MCF 10A (cell line): ENCODE measurements at places on chromosomes 16 and 17.

DNA sequence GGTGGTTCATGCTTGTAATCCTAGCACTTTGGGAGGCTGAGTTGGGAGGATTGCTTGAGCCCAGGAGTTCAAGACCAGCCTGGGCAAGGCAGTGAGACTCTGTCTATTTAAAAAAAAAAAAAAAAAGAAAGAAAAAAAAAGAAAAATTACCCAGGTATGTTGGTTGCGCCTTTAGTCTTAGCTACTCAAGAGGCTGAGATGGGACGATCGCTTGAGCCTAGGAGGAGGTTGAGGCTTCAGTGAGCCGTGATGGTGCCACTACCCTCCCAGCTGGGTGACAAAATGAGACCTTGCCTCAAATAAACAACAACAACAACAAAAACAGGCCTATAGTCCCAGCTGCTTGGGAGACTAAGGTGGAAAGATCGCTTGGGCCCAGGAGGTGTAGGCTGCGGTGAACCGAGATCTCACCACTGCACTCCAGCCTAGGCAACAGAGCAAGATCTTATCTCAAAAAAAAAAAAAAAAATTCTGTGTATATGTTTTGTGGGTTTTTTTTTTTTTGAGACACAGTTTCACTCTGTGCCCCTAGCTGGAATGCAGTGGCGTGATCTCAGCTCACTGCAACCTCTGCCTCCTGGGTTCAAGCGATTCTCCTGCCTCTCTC, 12.5 kb upstream of the ANKRD40CL start:
- DNase-seq, result no peak

GRCh38 chr17:40314584-40314956, 5.6 kb downstream of the RARA start:
- DNase-seq, result peak; percentile 98

DNA sequence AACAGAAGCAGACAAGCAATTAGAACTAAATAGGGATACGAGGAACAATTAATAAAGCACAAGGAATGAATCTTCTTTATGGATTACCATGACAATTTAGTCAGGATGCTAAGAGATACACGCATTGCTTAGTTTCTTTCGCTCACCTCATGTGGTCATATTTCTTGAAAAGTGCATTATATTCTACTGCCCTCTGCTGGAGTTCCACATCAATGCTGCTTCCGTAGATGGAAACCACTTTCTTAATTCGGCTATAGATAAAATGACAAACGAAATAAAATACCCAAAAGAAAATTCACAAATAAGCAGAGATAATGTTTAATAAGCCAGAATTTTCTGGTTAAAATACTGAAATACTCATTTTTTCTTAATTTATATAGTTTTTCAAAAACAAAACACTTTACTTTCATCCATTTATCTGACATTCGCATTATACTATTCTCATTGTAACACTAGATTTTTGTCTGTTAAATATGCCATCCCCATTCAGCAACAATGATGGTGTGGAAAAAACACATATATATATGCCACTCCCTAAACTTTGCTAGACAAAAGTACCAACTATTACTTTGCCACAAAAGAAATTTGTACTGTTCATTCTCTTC, 22.0 kb upstream of the PHLPP2 start:
- peak; percentile 43 for DNase-seq

GRCh38 chr16:62970851-62971250, 934.6 kb upstream of the CDH8 start:
- DNase-seq, result no peak

GRCh38 chr17:58317421-58318064, 11.1 kb downstream of the TSPOAP1 start:
- DNase-seq, result peak; percentile 78

DNA sequence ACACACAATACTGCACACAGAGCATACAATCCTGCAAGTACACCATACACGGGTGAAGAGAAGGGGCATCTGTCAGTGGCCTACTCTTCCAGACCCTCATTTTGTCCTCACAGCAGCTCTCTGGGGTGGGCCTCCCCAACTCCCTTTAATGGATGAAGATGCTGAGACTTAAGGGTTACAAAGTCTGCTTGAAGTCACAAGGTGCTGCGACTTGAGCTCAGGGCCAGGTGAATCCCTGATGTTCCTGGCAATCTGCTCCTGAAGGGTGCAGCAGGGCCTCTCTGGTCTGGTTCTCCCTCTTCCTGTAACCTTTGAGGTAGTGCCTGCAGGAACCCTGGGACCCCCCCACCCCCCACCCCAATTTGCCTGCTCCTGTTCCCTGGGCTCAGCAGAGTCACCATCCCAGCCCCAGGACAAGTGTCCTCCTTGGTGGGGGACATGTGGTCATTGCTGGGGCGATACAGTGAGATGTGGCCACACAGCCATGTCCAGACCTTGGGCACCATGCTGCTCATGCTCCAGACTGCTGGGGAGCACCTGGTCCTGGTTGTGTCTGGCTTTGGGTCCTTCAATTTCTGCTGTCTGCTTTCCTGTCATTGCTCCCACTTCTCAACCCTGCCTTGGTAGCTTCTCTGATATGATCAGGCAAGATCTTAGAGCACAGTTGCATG, 107.5 kb downstream of the METRNL start:
- DNase-seq, result no peak

DNA sequence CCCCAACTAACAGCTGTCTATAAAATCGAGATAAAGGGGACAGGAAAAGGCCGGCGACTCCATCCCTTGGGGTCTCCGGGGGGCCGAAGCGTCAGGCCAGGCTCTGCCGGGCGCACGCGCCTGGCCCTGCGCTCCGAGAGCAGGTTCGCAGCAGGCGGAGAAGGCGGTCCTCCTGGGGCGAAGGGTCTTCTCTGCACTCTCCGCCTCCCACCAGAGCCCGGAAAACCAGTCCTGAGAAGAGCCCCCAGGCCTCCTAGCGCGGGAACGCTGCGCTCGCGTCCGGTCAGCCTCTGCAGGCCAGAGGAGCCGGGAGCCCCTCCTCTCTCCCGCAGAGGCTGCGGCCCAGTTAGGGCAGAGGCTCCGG, 5.1 kb downstream of the FOXF1 start:
- DNase-seq, result no peak
